ENCODE measurements at places on chromosomes 6 and 20.

DNA sequence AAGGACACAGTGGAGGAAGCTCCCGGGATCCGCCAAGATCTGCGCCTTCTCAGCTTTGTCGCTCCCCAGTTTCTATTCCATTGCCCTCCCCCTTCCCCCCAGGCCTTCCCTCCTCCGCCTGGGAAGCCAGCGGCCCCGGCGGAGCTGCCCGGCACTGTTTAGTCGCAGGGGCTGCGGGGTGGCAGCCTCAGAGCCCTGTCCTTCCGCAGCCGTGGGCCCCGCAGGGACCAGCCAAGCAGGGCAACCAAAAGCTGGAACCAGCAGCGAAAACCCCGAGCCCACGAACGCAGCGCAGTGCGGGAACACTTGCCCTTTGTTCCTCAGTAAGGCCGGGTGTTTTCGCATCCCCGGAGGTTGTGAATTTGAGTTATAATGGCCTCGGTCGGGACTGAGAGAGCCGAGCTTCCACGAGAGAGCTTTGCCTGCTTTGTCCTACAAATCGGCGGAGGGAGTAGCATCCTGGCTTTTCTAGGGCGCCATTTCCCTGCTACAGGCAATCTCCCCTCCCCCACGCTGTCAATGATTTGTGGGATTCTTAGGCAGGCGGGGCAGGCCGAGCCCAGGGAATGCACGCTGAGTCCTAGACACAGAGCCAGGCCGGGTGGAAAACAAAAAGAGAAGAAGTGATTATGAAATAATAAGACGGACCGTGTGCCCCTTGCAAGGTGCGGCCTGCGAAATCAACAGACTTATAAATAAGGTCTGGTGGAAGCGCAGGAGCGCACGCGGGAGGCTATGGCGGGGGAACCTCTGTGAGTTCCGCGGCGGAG, 4.0 kb upstream of the TUBB2B start:
- DNase-seq: no peak

- DNase-seq: no peak
These were observed 13.9 kb downstream of the CCN2 start for GRCh38 chr6:131937226-131937625.

DNA sequence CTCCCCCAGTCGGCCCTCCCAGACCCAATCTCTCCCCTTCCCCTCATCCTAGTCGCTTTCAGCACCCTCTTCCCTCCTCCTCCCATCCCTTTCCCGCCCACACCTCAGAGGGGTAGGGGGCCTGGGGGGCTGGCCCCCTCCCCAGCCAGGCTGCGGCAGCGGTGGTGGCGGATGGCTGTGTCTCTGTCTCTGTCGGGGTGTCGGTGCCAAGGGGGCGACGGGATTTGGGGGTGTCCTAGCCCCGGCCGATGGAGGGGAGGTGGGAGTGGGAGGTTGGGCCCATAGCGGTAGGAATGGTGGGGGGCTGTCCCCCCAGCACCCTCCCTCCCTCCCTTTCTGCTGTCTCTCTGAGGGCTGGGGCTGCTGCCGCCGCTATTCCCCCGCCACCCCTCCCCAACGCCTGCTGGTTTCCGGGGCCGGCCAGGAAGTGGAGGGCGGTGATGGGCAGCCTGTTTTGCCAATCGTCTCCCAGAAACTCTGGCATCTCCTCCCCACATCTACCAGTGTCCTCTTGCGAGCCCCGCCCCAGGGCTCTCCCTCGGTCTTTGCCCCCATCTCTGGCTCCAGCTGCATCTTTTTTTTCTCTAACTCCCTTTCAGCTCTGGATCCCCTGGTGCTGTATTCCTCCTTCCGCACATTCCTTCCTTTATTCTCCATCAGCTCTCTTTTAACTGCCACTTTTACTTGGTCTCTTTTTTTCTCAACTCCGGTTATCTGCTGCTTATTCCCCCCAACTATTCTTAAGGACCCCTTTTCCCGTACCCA, at the start of gene AGPAT1:
Gene AGPAT1 (minus strand): TSS at position 374 of the 765 bp plus-strand sequence. CDS start 4,588 bp downstream, outside the sequence.
- DNase-seq: peak; percentile 94

DNA sequence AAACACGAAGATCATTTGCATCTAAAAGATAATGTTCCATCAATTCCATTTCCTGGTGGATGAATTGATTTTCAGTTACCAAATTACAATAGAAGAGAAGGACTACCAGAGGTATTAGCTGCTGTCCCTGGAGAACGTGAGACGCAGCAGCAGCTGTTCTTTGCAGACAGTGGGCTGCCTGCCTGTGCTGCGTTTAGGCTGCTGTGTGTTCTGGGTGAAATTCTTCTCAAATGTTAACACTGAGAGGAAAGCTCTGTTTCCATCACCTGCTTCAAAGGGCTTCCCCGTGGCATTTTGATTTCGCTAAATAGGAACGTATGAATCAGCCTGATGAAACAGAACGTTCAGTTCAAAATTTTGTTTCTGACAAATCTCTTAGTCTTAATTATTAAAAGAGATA, 362.2 kb downstream of the C6orf118 start:
- no peak for DNase-seq

GRCh38 chr20:58889334-58889760, 36.8 kb downstream of the GNAS start:
- DNase-seq: no peak

- peak; percentile 61 for DNase-seq
These were observed 29.2 kb upstream of the EXOC2 start for GRCh38 chr6:722077-722524.

GRCh38 chr6:88763160-88763559, 200.3 kb downstream of the RNGTT start:
- no peak for DNase-seq

DNA sequence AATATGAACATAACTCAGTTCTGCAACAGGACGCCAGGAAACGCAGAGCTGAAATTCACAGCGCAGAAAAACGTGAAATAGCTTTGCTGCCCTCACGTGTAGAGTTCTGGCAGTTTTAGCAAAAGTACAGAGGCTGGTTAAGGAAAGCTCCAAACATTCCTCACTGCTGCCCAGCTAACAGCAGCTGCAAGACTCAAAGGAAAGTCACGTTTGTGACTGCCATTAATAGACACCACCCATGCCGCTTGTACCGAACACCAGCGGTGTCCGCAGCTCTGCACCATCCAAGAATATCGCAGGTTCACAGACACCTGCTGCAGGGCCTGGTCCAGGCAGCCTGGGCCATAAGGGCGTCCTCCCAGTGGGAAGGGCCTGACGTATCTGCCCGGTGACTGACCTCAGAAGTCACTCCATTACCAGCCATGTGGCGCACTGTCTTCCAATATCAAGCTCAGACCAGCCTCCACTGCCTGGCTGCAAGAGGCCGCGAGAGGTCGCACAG, 61.4 kb downstream of the WDR27 start:
- DNase-seq: no peak

DNA sequence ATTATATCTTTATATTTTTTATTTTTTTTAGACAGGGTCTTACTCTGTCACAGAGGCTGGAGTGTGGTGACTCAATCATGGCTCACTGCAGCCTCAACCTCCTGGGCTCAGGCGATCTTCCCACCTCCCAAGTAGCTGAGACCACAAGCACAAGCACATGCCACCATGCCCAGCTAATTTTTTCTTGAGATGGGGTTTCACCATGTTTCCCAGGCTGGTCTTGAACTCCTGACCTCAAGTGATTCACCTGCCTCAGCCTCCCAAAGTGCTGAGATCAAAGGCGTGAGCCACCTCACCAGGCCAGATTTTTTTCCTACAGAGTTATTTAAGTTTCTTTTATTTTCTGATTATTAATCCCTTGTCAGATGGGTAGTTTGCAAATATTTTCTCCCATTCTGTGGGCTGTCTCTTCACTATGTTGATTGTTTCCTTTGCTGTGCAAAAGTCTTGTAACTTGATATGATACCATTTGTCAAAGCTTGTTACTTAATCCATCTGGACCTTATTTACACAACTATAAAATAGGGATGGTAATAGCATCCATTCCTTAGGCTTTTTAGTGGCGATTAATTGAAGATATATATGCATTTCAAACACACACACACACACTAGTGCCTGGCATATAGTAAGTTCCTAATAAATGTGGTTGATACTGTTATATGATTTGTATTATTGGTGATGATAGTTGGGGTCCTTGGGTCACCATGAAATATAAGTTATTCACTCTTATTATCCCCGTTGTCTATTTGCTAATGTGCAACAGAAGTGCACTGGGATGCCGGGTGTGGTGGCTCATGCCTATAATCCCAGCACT, 187.1 kb downstream of the BCAS1 start:
- no peak for DNase-seq

DNA sequence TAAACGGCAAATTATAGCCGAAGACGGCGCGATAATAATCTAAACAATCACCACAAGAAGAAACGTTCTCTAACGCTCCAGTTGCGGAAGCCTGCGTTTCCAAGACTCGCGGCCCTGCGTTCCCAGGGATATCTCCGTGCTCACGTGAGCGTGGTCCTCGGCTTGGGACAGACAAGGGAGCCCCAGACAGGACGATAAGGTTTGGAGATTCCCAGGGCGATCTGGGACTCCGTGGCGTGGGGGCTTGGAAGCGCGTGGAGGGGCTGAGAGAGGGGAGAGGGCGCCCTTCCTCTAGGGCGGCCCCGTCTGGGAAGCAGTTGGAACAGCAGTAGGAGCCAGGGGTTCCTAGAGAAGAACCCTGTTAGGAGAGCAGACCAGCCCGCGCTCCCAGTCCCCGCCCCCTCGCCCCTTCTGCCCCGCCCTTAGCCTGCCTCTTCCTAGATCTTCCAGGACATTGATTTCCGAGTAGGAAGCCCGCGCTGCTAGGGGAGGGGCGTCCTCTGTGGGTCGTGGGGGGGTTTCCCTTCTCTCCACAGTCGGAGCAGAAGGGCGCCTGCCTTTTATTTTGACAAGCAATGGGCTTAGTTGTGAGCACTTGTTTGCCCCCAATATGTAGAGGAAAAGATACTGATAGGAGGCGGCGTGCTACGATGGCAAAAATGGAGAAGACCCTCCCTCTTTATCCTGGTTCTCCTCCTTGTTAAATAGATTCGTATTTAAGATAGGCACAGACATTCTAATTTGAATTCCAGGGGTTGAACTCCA, 10.6 kb downstream of the NRN1 start:
- DNase-seq: no peak

GRCh38 chr6:80425089-80425823, 318.8 kb downstream of the BCKDHB start:
- no peak for DNase-seq

GRCh38 chr6:169172456-169172855, 81.2 kb downstream of the THBS2 start:
- DNase-seq: no peak

DNA sequence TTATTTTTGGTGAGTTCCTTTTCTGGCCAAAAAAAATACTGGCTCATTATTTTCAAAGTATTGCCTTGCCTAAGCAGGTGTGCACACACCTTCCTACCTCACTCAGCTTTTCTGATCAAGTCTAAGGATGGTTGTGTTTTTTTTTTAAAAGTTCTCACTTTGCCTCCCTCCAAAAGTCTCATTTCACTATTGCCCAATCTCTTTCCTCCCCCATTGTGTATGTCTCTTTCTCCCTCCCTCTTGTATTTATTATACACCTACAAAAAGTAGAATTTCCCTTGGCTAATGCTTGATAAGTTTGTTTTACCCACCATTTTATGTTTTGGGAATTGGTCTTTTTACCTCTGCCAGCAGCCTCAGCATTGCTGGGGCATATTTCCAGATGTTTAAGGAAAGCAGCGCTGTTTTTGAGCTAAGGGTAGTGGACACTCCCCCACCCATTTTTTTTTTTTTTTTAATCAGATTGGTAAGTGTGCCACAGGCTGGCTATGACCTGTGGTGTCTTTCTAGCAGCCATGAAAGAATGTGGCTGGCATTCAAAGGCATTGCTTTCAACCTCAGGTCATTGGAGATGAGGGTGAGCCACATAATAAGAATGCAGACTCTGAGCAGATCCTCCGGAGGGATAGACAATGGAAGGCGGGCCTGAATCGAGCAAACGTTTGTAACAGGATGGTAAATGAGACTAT, 668.6 kb downstream of the UTRN start:
- DNase-seq: no peak

GRCh38 chr6:109139109-109139508, 43.8 kb downstream of the CEP57L1 start:
- DNase-seq: no peak
